ENCODE measurements at places on chromosomes 2 and 18.

GRCh38 chr2:128654408-128654807 is 335.7 kb upstream of the HS6ST1 start:
- no peak for DNase-seq

DNA sequence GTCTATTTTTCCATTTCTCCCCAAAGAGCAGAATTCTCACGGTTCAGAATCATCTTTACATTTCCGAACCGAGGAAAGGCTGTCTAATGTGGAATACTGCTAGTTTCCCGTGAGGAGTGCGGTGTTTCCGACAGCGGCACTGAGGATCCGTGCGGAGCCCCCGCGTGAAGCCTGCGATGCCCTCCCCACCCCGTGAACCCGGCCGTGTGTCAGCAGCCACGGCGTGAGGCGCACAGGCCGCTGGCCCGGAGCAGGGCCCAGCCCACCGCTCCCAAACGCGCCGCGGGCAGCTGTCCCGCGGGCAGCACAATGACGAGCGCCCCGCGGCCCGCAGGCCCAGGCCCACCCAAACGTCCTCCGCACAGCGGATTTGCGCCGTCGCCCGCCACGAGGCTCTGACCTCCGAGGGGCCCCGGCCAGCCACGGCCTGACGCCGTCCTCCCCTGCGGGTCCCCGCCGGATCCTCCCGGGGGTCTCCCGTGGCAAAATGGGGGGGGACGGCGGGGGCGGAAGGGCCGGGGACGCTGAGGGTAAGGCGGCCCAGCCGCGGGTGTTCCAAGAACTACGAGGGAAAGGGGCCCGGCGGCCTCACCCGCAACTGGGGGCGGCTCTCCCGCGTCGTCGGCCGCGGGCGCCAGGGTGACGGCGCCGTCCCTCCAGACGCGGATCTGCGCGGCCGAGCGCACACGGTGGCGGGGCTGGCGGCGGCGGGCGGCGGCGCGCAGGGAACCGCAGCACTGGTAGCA is 796 bp downstream of the SPIRE1 start:
- DNase-seq: no peak

GRCh38 chr2:52536929-52537460 is 1230.6 kb upstream of the CHAC2 start:
- DNase-seq: no peak

- no peak for DNase-seq
Measured at GRCh38 chr2:97005353-97005752, 19.0 kb upstream of the FAM178B start.

- DNase-seq: no peak
Measured at GRCh38 chr2:5699963-5700362, 7.8 kb downstream of the SOX11 start.

Measured in DMS 273 treated with DMSO at 0.1 percent for 48 hours (cell line).